Amygdala (tissue), 56 donors: ENCODE measurements at places on chromosomes 7 and 10.

GRCh38 chr7:17497136-17497535 lies 198.7 kb downstream of the AHR start:
- no peak for DNase-seq

DNA sequence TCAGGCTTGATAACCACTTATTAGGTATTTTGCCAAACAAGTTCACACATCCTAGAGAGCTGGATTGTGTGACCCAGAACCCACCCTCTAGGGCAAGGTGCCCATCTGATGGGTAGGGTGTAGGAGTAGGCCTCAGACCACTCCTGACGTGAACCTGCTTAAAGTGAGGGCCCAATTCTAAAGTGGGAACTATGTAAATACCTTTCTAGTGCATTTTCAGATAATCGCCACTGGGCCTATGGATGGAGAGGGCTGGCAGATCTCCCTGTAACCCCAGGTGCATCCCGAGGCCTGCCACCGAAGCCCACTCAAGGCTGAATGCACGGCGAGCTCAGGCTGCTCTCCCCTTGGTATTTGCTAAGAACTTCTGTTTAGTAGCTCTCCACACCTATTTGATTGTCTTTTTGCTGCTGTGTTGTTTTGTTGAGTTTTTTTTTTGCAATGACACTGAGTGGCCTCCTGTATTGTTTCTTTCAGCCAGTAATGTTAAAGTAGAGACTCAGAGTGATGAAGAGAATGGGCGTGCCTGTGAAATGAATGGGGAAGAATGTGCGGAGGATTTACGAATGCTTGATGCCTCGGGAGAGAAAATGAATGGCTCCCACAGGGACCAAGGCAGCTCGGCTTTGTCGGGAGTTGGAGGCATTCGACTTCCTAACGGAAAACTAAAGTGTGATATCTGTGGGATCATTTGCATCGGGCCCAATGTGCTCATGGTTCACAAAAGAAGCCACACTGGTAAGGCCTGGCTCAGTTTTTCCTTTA lies 71.7 kb downstream of the IKZF1 start:
- DNase-seq: no peak

GRCh38 chr10:132131581-132132420 lies 54.9 kb upstream of the DPYSL4 start:
- DNase-seq: no peak

DNA sequence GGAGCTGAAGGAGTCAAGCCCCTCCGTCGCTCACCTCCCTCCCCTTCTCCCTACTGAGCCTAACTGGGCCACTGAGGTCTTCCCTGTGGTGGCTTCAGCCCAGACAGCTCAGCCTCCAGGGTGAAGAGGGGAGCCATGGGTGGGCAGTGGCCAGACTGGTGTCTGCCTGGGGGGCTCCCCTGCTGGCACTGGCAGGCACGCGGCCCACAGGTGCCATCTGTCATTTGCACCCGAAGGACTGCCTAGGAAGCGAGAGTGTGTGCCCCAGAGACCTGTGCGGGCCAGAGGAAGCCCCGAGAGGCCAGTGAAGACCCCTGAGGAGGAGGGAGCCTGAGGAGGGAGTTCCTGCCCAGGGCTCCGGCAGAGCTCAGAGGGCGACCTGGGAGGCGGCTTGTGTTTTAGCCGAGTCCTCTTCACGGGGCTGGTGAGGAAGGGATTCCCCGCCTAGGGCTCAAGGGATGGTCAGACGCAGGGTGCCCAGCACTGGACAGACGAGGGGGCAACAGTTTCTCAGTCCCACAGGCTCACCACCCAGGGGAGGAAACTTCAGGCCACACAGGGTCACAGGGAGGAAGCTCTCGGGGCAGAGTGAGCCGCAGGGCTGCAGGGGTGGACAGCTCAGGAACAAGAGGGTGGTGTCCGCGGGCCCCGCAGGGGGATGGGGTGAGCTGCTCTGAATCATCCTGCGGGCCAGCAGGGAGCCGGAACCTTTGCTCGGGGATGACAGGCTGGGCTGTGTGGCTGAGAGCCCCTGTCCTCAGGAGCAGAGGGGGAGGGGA lies 76.2 kb upstream of the PPP2R2D start:
- DNase-seq: no peak

DNA sequence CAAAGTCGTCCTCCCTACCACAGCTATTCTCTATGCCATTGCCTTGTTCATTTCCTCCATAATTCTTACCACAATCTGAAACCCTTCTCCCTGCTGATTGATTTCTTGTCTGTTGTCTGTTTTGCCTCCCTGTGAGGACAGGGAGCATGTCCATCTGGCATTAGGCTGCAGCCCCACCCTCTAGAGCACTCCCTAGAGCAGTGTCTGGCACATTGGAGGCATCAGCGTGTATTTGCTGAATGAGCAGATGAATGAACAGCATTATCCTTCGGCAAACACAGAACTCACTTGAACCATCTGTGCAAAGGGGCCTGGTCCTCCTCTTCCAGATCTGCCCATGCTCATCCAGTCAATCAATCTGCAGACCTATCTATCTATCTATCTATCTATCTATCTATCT lies 5.1 kb upstream of the DMBT1 start:
- no peak for DNase-seq

DNA sequence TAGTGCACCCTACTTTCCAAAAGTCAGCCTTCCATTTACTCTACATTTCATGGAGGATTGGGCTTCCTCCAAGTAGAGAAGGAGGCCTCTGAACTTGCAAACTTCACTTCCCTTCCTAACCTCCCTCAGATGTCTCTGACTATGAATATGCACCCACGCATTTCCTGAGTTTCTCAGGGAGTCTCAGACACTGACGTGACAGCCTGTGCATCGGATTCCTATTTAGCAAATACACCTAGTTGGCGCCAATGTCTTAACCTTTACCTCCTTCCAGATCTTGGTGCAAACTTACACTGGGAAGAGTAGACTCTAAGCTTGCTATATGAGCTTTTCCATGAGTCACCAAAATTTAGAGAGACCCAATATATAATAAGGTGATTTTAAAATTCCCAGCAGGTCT lies 920.1 kb upstream of the AUTS2 start:
- DNase-seq: no peak

DNA sequence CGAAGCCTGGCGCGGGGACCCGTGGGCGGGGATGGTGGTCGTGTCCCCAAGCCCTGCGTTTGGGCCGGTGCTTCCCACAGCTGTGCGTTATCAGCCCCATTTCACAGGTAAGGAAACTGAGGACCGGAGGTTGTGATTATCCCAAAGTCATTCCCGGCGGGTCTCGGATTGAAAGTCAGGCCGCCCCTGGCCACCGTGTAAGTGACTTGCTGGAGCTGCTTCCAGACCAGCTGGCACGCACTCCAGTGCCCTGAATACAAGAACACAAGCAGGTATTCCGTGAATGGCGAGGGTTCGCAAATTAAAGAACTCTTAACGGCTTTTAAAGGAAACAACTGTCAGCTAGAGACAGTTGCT lies 675 bp upstream of the ATE1 start:
- DNase-seq: no peak

GRCh38 chr10:31593124-31593523 lies 274.1 kb downstream of the ZEB1 start:
- DNase-seq: no peak

DNA sequence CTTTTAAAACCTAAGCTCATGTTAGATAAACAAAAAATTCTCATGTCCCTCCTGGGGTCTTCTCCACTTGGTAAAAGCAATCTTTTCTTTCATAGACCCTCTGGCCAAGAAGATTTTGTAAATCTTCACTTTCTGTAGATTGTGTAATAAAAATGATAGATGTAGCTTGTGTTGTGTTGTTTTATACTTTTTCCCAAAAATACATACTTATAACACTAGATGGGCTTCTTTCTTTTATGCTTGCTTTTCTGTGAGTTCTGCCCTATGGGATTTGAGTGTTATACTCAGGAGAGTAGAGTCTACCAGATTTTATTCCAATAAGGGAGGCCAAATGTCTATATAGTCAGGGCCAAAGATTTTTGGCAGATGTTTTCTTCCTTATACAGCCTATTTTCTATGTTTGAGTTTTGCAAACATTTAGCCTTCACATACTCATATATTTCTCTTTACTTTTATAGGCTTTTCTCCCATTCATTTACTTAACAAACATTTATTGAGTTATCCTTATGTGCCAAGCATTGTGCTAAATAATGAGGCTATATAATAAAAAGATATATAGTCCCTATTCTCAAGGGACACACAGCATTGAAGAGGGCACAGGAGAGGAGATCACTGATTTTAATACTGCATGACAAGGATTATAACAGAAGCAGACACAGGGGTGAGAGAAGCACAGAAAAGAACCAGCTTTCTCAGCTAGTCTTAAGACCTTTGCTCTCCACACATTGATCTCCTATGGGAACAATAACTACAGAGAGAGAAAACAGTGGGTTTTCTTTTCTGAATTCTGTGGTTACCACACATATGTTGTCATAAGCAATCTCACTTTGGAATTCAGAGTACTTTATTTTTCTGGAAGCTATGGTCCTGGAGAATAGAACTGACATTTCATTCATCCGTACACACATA lies 58.0 kb upstream of the PNLIP start:
- no peak for DNase-seq

- no peak for DNase-seq
Observed at GRCh38 chr10:114482480-114483304, 78.4 kb upstream of the AFAP1L2 start.

GRCh38 chr7:22597844-22598243 lies 97.9 kb upstream of the STEAP1B start:
- DNase-seq: no peak

GRCh38 chr7:74364061-74364460 lies 74.9 kb downstream of the CLIP2 start:
- DNase-seq: no peak

DNA sequence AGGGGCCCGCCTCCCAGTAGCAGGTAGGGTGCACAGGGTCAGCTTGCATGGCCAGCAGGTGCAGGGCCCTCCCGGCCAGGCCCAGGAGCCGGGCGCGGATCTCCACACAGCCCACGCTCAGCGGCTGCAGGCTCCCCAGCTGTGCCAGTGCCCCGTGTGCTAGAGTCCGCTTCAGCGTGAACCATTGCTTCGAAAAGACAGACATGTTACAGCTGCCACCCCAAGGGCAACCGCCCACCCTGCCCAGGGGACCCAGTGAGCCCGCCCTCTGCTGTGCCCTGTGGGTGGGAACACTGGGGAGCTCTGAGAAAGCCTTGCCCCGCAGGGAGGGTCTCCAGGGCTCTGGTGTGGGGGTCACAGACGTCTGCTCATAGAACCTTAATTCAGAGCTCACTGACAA lies 64.3 kb upstream of the NKX6-2 start:
- DNase-seq: no peak
